ENCODE measurements at places on chromosomes 3 and 15. TPM values are rescaled to one million over a fixed set of nuclear protein-coding genes. Genes with fewer than 3 reads are reported as not detected.

The TPRG1 gene
- 0.66 TPM for total RNA-seq

The CLDN16 gene
- total RNA-seq = not detected

- no peaks in the 10 kb centered on the region for H3K4me1 ChIP-seq
- DNase-seq = no peak
- no peaks in the 10 kb centered on the region for H3K36me3 ChIP-seq
- no peaks in the 10 kb centered on the region for H3K27me3 ChIP-seq
- H3K4me3 ChIP-seq = no peak overlapping the region
- H3K27ac ChIP-seq = no peak overlapping the region
These were observed 98.0 kb upstream of the ARHGEF26 start for GRCh38 chr3:154023148-154023547.

DNA sequence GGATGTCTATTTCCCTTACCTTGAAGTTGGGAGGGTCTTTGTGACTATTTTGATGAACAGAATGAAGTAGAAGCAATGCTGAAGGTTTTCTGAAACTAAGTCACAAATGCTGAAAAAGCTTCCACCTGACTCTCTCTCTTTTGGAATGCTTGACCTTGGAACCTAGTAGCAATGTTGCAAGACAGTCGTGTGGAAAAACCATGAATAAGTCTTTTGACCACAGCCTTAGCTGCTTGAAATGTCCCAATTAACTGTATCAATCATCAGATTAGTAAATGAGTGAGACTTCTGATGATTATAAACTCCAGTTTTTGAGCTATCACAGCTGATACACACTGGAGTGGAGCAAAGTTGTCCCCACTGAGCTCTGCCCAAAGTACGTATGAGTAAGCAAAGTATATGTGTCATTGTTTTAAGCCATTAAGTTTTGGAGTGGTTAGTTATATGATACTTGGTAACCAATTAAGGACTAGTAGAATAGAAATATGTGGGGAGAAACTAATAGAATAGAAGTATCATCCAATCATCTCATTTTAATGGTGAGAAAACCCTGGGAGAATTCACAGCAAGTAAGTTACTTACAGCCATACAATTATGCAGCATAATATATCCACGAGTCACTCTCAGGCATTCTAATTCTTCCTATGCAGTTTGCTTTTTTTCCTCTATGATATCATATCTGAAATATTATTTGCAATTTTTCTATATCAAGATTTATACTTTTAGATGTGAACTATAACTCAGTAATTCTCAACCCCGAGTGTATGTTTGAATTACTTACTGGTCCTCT is 1010.6 kb downstream of the ROBO2 start:
- H3K36me3 ChIP-seq = no peaks in the 10 kb centered on the region
- DNase-seq = no peak
- no peaks in the 10 kb centered on the region for H3K4me1 ChIP-seq
- H3K27me3 ChIP-seq = no peaks in the 10 kb centered on the region
- no peak overlapping the region for H3K27ac ChIP-seq
- no peak overlapping the region for H3K4me3 ChIP-seq

DNA sequence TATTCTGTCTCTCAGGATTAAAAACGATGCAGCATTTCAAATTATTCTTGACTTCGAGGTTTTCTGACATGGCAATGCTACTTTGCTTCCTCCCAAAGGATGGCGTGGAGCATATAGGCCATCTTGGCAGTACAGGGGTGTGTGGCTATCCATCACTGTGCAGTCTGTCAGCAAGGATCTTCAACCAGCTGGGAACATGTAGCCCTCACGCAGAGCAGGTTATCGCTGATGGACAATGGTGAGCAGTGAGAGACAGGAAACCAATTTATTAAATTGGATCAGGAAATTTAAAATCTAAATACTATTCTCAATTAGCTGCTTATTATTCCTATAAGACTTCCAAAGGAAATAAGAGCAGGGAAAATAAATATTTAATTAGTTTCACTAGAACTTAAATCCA is 615.3 kb downstream of the OTOL1 start:
- no peak overlapping the region for H3K27ac ChIP-seq
- no peaks in the 10 kb centered on the region for H3K4me1 ChIP-seq
- no peak overlapping the region for H3K4me3 ChIP-seq

GRCh38 chr3:8730656-8731055 is 2.9 kb upstream of the CAV3 start:
- no peak for DNase-seq
- H3K27ac ChIP-seq = no peak overlapping the region
- H3K4me3 ChIP-seq = no peak overlapping the region
- H3K36me3 ChIP-seq = no peaks in the 10 kb centered on the region
- no peaks in the 10 kb centered on the region for H3K4me1 ChIP-seq
- H3K27me3 ChIP-seq = no peaks in the 10 kb centered on the region
